ENCODE measurements at places on chromosomes 5 and 9.

DNA sequence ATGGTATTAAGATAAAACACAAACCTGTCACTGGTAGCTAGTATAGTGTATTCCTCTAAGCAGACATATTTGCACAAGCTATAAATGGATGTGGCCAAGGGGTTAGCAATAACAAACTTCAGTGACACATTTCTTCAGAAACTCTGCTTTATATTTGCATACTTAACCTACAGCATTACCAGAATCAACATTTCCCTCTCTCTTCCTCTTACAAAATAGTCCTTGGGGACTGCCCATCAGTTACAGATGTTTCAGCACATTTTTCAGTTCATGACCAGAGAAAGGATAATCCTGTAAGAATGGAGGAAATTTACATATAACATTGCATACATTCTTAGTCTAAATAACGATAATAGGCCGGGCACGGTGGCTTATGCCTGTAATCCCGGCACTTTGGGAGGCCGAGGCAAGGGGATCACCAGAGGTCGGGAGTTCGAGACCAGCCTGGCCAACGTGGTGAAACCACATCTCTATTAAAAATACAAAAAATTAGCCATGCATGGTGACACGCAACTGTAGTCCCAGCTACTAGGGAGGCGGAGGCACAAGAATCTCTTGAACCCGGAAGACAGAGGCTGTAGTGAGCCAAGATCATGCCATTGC lies 25.3 kb upstream of the SLC1A1 start:
- no peak for DNase-seq
- H3K4me3 ChIP-seq, result no peak overlapping the region
- H3K4me1 ChIP-seq, result peaks cover 2% of the 10 kb centered on the region
- H3K27ac ChIP-seq, result no peak overlapping the region

- H3K27me3 ChIP-seq, result peaks cover 8% of the 10 kb centered on the region
- DNase-seq, result no peak
- no peak overlapping the region for H3K4me3 ChIP-seq
- no peaks in the 10 kb centered on the region for H3K36me3 ChIP-seq
Measured at GRCh38 chr9:137050570-137050969, 3.3 kb downstream of the ENTPD2 start.

GRCh38 chr5:32210151-32210550 lies 36.0 kb upstream of the GOLPH3 start:
- H3K27me3 ChIP-seq, result peaks cover 4% of the 10 kb centered on the region
- no peak overlapping the region for H3K4me3 ChIP-seq
- no peaks in the 10 kb centered on the region for H3K36me3 ChIP-seq
- no peaks in the 10 kb centered on the region for H3K4me1 ChIP-seq
- no peak for DNase-seq

- no peaks in the 10 kb centered on the region for H3K4me1 ChIP-seq
- no peaks in the 10 kb centered on the region for H3K27me3 ChIP-seq
- H3K4me3 ChIP-seq, result no peak overlapping the region
- H3K27ac ChIP-seq, result no peak overlapping the region
- H3K36me3 ChIP-seq, result no peaks in the 10 kb centered on the region
Measured at GRCh38 chr5:8561854-8562253, 692.9 kb downstream of the MTRR start.

DNA sequence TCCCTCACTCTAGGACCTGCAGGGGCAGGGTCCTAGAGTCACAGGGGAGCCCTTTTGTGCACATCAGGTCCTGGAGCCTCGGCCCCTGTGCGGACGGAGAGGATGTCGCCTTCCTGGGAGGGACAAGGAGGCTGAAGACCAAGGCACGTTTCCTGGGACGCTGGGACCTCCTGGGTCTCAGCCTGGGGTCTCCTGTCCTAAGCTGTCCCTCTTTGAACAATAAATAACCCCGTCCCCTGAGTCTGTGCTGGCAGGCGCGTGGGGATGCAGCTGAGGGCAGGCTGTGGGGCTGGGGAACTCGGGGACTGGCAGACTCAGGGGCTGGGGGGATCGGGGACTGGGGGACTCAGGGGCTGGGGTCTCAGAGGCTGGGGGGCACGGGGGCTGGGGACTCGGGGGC lies 31.1 kb downstream of the PAEP start:
- no peaks in the 10 kb centered on the region for H3K4me1 ChIP-seq
- H3K27me3 ChIP-seq, result peaks cover 3% of the 10 kb centered on the region
- no peak overlapping the region for H3K27ac ChIP-seq
- H3K4me3 ChIP-seq, result no peak overlapping the region

DNA sequence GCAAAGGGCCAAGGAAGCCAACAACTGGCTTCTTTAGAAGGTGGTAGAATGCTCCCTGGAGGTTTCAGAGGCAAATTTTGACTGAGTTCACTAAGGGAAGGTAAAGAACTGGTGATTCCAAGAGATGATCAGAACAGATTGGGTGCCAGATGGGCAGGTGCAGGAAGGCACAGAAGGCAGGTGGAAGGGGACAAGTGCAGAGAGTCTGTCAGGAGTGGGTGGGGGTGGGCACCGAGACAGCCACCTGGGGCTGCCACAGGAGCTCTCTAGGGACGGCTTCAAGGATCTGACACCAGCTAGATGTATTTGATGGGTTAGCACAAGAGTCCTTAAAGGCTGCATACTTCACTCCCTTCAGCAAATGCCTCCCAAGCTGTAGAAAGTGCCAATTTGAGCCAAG lies 207.3 kb downstream of the PTTG1 start:
- DNase-seq, result no peak
- peak overlapping the region; percentile 19 for H3K27ac ChIP-seq
- peaks cover 19% of the 10 kb centered on the region for H3K4me1 ChIP-seq
- no peaks in the 10 kb centered on the region for H3K36me3 ChIP-seq

- DNase-seq, result peak; percentile 72
- peak overlapping the region; percentile 17 for H3K27ac ChIP-seq
- H3K4me1 ChIP-seq, result peaks cover 6% of the 10 kb centered on the region
- H3K4me3 ChIP-seq, result no peak overlapping the region
Measured at GRCh38 chr9:86034863-86035734, 64.3 kb downstream of the GOLM1 start.
